ENCODE measurements at places on chromosomes 16 and 17.

DNA sequence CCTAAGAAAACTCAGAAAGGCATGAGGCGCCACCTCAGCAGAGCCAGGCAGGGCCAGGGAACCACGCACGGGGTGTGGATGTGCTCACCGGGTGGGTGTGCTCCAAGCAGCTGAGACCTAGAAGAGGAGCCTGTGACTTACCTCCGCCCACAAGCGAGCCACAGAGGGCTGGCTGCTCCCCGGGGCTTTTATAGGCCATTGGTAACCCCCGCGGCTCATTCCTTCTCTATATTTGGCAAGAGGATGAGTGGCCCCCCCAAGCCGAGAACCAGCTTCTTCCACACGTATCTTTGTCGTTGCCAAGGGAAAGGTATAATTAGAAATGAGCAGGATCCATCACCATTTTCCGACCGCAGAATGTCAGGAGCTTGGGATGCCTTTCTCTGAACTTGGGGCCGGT lies at the start of gene MYH3:
MYH3 (minus strand) TSS at position 162 of the 400 bp plus-strand sequence. CDS start 2,245 bp downstream, outside the sequence.
- no peak for DNase-seq

GRCh38 chr17:14772776-14773175 lies 471.9 kb downstream of the HS3ST3B1 start:
- DNase-seq, result peak; percentile 10

DNA sequence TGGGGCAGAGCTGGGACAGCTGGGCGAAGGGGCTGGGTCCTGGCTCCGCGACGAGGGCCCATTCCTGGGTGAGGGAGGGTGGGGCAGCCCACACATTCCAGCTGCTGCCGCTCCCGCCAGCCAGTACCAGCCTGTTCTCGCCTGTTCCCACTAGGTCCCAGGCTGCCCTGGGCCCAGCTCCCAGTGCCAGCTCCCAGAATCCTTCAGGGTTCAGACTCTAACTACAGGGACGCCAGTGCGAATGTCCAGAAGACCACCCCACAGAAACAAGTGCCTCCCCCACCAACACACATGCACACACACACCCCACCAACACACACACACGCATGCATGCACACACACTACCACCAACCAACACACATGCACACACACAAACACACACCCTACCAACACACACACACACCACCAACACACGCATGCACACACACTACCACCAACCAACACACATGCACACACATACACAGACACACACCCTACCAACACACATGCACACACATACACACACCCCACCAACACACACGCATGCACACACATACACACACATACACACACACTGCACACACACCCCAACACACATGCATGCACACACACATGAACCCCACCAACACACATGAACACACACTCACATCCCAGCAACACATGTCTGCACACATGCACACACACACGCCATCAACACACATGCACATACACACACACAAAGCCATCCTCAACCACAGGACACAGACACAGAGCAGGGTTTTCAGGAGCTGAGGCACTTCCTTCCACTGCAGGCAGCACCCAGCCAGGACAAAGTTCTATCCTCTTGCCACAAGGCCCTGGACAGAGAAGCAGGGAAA lies 27.5 kb upstream of the KRT17 start:
- no peak for DNase-seq

DNA sequence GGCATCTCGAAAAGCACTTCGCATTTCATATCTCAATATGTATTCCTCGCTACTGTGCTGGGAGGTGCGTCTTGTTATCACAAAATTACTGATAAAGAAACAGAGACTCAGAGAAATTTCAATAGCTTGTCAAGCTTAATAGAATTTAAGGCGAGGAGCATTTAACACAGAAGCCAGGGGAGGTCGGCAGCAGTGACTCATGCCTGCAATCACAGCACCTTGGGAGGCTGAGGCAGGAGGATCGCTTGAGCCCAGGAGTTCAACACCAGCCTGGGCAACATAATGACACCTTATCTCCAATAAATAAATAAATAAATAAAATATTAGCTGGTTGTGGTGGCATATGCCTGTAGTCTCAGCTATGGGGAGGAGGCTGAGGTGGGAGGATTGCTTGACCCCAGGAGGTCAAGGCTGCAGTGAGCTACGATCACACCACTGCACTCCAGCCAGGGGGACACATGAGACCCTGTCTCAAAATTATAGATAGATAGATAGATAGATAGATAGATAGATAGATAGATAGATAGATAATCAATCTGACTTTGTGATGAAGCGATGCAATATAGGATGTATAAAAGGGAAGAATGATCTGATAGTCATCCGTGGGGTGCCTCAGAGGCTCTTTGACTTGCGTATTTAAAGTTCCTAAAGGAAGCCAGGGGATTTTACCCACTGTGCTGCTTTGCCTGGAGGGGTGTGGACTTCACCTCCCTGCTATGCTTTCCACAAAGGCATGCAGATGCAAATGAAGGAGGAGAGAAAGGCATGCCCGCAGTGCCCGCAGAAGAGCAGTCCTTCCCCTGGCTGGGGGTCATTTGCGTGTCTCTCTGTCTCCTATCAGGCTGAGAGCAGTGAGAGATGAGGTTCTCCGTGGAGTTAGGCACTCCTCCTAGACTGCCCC lies 15.9 kb upstream of the USP10 start:
- DNase-seq, result no peak

- no peak for DNase-seq
Measured at GRCh38 chr17:61770043-61770442, 93.3 kb downstream of the BRIP1 start.

DNA sequence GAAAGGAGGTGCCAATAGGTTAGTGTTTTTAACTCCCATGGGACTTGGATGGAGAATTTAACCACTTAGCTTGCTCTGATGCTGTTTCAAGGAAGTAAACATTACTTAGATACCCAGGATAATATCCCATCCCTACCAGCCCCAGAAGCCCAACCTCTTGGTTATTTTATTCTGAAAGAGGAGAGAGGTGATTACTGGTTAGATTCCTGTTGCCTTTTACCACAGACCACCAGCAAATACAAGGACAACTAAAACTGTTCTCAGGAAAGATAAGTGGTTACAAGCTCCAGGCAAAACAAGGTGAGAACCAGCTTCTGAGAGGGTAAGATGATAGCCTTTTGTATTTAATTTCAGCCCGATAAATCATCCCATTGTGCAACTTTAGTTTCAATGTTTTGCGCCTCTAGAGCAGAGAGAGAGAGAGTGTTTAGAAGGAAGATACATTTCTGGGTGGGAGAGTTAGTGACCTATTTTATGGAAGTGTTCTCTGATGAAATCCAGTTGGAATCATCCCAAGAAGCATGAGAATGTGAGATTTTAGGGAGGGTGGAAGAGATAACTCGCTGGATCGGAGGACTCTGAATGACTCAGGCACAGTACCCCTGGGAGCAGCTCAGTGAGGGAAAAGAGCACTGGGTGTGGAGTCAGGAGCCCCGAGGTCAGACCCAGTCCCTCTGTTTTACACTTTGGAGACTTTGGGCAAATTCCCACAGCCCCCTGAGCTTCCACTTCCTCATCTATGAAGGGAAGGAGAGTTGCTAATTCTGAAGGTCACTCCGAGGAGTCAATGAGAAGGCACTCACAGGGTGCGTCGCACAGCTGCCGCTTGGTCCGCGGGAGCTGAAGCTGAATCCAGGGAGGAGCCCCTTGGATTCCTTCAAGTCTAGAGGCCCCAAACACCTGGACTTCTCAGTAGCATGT lies 12.1 kb downstream of the GLP2R start:
- no peak for DNase-seq

GRCh38 chr16:23448392-23448791 lies 4.6 kb downstream of the COG7 start:
- DNase-seq, result no peak

DNA sequence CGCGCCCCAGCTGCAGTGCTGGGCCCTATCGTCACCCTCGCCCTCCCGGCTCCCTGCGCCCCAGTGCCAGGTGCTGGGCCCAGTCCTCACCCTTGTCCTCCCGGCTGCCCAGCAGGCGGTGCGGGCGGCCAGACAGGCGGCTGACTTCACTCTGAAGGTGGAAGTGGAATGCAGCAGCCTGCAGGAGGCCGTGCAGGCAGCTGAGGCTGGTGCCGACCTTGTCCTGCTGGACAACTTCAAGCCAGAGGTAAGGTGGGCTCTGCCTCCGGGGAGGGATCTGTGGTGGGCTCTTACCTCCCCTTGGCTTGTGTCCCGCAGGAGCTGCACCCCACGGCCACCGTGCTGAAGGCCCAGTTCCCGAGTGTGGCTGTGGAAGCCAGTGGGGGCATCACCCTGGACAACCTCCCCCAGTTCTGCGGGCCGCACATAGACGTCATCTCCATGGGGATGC lies 17.9 kb downstream of the QPRT start:
- no peak for DNase-seq

All from AML-193 (cell line).